Stimulated activated CD8-positive, alpha-beta memory T cell treated with anti-CD3 and anti-CD28 coated beads, Interleukin-4, amount 100 ng/mL, for 1 hour (primary cell): ENCODE measurements at places on chromosomes 6 and 20.
A peak's percentile ranks its signal among the peaks of the same experiment; 100 is the strongest.

DNA sequence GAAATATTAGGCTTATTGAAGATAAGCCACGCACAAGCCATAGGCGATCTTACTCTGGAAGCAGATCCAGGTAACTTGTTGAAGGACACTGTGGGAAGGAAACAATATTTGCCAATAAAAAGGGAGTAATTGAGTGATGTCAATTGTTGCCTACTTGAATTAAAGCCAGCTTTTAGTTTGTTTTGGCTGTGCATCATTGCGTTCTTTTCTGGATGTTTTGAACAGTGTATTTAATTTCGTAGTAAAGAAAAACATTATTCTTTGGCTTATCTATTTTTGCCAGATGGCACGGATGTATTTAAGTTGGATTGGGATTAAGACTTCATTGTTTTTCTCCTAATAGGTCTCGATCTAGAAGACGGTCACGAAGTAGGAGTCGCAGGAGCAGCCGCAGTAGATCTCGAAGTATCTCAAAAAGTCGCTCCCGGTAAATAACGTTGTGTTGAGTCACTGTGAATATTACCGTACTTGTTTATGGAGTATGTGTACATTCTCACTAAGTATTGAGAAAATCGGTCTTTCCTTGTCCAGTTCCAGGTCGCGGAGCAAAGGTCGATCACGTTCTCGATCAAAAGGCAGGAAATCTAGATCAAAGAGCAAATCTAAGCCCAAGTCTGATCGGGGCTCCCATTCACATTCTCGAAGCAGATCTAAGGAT is 2.6 kb downstream of the SRSF6 start:
- no peak for DNase-seq

DNA sequence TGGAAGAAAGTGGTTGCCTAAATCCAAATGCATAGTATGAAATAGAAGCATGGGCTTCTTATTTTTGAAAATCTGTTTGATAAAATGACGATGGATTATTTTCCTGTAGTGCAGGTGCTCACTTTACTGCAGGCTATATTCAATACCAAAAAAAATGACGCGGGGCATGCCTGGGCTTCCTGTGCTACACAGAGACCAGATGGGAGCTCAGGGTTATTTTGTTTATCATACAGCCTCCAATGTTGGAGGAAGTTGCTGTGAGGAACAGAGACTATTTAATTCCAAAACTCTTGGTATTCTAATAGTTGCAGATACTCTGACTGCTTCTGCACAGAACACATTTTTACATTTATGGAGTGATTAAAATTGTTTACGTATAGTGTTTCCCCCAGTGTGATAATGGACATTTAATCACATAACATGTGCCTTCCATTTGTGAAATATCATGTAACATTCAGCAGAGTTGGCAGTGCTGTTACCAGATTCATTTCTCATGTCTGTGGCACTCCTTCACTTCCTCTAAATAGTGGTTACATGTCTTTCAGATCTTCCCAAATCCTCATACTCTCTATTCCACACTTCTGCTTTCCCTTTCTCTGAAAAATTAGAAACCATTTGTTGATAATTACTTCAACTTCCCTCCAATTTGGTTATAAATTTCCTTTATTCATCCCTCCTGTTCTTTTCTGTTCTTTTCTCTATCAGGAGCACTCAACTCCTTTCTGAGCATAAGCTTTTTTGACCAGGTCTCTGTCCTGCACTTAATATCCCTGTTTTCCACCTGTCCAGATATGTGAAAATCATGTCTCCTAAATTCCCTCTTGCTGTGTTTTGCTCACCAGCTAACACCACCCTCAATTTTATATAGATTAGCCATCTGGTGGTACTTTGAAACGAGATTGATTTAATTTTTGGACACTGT is 121.6 kb downstream of the ADGRB3 start:
- no peak for DNase-seq

- DNase-seq = no peak
These were observed 35.4 kb upstream of the HMGN3 start for GRCh38 chr6:79269877-79270276.

GRCh38 chr6:165881806-165882205 is 218.8 kb upstream of the PDE10A start:
- no peak for DNase-seq

DNA sequence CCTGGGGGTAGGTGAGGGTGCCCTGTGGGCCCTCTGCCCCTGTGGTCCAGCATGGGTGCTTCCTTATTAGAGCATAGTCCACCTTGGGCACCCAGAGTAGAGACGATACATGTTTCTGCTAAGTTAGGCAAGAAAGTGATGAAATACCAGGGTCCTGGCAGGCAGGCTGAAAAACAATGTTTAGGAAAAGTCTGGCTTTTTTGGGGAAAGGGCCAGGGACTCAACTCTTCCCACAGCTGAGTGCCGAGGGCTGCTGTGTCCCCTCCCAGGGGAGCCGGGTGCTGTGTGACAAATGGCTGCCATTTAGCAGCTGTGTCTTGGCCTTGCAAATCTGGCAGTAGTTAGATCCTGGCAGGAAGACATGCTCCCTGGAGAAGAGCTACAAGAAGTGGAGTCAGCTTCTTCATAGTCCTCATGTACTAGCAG is 61.5 kb downstream of the RREB1 start:
- no peak for DNase-seq

DNA sequence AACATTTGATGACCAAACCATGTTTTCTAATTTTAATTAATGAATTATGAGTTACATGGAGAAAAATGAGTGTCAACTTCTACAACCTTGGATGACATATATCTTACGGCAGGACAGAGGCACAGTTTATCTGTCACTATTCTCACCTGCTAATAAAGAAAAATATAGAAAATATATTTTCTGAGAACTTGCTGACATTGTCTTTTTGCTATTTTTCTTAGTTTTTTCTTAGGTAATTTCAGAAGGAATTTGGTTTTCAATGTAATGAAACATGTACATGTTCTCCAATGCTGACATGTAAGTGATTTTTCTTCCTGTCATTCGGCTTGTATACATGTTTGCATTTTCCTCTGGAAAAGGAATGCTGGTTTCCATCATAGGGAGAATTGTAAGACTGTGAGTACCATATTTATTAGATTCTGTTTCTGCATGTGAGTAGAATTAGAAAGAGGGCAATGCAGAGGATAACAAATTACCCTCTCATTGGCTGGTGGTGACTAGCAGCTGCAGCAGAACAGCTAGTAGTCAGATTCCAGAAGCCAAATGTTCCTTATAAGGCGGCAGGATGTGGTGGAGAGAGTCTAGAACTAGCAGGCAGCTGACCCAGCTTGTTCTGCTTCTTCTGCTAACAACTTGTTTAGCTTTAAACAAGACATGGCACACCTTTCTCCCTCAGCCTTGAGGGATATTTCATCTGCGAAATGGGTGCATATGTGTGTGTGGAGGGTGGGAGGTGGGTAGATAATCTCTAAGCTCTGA is 132.8 kb upstream of the SPACA1 start:
- DNase-seq = no peak

- no peak for DNase-seq
These were observed 23.3 kb upstream of the BMP2 start for GRCh38 chr20:6744180-6744579.

DNA sequence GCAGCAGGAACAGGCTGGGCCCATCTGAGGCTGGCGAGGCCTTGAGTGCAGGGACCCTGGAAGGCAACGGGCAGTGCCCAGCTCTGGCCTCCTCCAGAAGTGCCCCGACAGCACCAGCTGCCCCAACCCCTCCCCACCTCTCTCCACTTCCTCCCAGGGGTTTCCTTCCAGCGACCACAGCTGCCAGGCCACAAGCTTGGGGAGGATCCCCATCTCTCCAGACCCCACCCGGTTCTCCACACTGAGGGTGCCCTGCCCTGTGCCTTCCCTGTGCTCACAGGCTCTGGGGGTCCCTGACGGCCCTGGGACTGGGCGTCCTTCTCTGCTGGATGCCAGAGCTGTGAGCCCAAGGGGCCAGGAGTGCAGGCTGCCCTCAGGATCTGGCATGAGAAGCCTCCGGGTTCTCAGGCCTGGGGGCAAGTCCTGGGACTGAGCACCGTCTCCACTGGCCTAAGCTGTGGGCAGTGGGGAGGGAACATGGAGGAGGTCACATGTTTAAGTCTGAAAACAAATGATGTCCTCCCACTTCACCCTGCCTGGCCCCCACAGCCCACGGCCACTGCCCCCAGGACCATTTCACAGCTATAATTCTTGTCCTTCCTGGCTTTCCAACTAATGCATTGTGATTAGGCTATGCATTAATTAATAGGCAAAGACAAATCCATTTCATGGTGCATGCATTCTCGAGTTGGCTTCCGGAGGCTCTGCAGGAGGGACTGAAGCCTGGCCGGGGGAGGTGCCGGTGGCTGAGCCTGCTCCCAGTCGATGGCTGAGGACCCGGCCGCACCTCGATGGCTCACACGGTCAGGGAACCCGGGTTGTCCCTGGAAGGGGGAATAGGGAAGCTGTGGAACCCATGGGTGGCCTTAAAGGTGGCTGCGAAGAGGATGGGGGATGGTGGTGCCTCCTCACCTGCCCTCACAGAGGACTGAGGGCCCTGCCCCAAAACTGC is 24.4 kb downstream of the BHLHE23 start:
- no peak for DNase-seq

- peak; percentile 54 for DNase-seq
These were observed 161.6 kb upstream of the TNFAIP3 start for GRCh38 chr6:137705160-137706082.

DNA sequence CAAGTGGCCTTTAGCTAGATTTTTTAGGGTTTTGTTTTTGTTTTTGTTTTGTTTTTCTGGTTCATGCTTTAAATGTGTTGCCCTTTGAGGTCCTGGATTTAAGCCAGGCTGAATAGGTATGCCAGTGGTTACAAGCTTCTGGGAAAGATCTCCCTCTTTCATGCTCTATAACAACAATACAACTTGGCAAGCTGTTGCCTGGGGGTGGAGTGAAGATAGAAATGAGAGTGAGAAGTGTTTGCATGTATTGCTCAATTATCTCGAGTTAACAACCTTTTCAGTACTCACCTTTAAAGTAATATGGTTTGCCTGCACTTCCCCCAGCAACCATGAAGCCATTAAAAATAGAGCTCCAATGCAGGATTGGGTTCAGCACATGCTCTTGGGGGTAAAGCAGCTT is 19.2 kb upstream of the HAO1 start:
- no peak for DNase-seq

GRCh38 chr6:136084403-136084802 is 165.7 kb downstream of the MTFR2 start:
- no peak for DNase-seq

DNA sequence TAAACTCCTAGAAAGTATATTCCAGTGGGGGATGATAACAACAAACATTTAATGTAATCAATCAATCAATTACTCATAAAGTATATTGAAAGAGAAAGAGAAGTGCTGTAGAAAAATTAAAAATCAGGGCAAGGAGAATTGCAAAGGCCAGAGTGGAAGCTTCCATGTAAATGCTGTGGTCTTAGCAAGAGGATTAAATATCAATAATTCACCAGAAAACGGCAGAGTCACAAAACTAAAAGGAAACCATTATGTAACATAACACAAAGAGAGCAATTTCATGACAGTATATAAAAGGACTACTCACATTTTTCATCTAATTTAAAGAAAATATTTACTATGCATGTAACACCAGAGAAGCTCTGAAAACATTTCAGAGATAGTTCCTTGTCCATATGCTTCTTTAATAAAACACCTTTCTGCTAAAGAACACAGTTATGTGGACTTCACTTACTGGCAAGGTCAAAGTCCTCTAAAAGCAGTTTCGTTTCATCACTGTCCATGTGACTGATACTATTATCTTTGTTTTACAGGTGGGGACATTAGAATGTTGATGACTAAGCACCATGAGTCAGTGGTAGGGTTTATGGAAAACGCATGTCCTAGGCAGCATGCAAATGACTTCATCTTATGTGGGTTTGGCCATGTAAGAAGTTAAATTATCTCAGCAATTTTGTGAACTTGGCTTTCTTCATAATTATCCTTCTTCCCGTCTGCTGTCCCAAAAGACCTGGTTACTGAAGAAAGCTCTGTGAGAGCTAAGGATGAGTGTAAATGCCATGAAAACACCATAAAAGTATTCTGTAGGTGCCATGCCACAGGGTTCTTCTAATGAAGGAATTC is 185.8 kb upstream of the TENT5A start:
- no peak for DNase-seq

DNA sequence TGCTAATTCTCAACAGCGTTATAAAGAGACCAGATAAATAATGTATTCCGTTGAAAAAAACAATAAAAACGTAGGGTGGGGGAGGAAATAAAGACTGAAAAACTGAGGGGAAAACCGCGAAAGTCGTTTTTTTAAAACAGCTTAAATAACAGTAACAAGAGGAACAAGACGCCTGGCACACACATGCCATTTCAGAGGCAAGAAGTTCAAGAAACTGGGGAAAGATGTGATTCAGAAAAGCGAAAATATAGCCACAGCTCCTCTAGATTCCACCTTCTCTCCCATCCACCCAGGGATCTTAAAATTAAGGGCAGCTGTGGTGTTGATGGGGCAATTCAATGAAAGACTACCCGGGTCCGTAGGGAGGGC is 1.3 kb downstream of the EPB41L2 start:
- no peak for DNase-seq

DNA sequence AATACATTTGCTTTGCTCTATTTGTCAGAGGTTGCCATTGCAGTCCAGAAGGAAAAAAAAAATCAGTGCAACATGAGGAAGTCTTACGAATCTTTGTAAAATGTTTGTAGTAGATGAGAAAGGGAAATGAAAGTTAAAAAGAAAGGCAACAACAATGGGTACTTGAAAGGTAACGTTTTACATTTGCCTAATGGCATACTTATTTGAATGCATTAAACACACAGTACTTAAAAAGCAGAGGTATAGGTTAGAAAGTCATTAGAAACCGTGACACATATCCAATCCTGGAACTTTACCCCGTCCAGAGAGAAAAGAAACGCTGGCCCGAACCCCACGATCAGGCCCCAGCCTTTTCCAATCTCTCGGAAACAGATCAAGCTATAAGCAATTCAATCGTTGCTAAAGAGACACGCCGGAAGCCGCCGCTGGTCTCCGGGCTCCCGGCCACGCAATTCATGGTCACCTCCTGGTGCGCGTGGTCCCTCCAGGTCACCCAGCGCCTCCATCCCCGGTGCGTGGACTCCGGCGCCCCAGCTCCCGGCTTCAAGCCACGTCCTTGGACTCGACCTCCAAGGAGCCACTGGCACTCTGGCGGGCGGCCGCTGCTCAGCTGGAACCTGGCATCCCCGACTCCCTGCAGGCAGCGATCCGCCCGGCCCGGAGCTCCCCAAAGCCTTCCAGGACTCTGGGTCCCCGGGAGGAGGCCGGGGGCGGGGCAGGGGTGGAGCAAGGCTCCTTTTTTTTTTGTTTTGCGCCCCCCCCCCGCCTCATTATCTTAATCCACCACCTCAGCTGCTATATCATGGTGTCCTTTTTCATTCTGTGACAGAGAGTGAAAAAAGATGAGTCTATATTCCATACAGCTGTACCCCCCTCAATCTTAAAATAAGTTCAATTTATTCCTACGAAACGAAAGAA is at the start of gene SLC18B1:
Gene SLC18B1 (minus strand): TSS at position 687 of the 918 bp plus-strand sequence. CDS start 181 bp downstream, at position 506.
- DNase-seq = no peak

- no peak for DNase-seq
These were observed 1.4 kb upstream of the DAAM2 start for GRCh38 chr6:39790772-39791171.
